ENCODE measurements at places on chromosomes 7 and 10.

DNA sequence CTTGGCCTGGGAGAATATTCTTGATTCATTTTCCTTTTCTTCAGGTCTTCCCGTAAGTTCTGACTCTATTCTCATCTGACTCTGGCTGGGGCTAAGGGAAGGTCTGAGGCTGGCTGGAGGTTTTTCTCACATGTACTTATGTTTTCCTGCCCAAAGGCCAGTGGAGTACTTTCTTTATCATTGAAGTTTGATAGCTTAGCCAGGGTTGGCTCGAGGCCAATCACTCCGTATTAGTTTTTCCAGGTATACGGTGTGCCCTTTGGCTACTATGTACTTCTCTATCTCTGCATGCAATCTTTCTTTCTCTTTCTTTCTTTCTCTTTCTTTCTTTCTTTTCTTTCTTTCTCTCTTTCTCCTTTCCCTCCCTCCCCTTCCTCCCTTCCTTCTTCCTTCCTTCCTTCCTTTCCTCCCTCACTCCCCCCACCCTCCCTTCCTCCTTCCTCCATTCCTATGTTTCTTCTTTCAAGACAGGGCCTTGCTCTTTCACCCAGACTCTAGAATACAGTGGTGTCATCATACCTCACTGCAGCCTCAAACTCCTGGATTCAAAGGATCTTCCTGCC is 26.8 kb upstream of the VKORC1L1 start:
- no peak for DNase-seq

GRCh38 chr10:13789448-13789829 is 202.7 kb downstream of the PRPF18 start:
- DNase-seq, result no peak

DNA sequence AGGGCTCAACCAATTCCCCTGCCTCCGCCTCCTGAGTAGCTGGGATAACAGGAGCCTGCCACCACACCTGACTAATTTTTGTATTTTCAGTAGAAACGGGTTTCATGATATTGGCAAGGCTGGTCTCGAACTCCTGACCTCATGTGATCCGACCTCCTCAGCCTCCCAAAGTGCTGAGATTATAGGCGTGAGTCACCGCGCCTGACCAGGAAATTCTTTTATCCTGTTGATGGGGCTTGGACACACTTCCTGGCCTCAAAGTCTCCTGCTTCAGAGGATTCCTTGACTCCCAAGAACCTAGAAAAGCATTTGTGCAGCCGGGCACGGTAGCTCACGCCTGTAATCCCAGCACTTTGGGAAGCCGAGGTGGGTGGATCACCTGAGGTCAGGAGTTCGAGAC is 16.2 kb downstream of the ZNF425 start:
- no peak for DNase-seq

- no peak for DNase-seq
Measured at GRCh38 chr10:12471135-12471534, 121.8 kb downstream of the CAMK1D start.

DNA sequence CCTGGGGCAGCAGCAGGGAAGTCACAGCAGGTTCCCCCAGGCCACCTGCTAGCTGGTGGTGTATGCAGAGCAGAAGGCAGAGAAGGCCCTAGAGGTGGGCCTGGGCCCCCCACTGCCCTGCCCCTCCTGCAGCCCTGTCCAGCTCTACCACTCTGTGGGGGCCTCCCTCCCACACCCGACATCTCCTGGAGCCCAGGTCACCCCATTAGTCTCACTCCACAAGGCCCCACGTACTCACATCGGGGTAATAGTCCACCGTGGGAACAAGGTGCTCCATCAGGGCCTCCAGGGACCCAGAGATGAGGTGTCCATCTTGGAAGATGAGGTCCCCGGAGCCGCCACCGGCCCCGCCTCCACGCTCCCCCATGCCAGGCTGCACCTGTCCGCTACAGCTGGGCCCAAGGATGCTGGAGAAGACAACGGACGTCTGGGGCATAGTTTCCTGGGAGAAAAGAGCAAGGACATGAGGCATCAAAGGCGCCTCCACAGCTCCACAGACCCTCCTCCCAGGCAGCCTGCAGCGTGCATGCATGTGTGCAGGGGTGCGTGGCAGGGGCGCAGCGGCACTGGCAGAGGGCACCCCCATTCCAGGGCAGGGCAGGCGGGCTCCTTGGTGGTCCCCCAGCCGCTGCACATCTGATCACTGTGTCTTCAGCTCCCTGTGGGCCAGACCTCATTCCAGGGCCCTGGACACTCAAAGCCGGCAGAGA is 61.0 kb downstream of the RASGEF1A start:
- no peak for DNase-seq

DNA sequence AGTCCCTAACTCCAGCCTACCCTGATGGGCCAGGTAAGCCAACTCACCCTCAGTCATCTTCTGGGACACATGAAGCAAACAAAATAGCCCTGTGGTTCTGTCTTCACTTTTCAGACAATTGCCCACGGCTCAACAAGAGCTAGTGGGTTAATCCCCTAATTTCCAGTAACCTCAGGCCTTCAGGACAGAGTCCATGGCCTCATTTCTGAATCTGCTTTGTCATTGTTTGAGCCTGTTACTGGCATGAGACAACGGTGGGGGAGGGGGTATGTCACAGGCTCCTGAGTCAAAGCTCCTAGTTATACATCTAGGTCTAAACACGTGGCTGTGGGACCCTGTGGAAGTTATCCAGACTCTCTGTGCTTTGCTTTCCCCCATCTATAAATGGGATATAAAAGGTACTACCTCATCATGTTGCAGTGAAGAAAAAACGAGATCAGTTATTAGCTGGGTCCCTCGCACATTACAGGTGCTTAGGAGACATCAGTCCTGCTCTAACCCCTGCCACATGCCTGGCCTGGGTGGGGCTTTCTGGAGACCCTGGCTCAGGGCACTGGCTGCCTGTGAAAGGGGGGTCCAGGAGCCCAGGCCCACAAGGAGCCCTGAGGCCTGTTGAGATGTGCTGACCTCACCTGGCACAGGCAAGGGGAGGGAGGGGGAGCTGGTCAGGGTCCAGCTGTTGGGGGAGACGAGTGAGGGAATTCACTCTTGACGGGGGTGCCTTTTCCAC is 16.5 kb downstream of the MAT1A start:
- no peak for DNase-seq

- no peak for DNase-seq
Measured at GRCh38 chr10:4902571-4903011, 60.6 kb upstream of the AKR1C1 start.

DNA sequence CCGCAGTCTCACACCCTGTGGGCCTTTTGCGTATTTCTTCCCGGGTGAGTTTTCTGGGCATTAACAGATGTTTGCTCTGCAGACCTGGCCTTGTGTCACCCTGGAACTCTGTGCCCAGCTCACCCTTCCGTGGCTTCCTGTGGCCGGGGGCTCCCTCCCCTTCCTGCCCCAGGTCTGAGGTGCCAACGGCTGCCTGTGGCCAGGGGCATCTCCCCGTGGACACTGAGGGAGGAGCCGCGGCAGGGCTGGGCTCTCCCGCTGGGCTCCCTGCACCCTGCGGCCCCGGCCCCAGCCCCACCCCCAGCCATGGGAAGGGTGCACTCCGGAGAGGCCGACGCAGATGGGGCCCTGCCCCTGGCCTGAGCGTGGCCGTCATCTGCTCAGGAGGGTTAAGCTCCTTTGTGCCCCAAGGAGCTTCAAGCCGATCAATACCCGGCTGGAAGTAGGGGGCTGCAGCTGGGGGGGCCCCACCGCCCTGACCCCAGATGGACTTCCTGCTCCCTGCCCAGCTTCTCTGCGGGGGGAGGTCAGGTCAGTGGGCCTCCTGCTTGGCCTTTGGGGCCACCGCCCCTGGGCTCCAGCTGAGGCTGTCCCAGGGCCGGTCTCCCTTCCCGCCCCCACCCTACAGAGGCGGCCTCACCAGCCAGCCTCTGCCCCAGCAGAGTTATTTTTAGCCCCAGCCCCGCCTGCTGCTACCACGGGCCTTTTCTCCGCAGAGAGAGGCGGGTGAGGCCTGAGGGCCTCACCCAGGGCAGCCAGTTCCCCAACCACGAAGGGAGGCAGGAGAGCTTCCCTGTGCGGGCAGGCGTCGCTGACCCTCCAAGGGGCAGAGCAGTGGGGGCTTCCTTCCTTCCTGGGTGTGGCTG is 24.2 kb downstream of the PWWP2B start:
- peak; percentile 57 for DNase-seq

- no peak for DNase-seq
Measured at GRCh38 chr10:60645980-60646379, 132.3 kb upstream of the CDK1 start.

- DNase-seq, result no peak
Measured at GRCh38 chr10:16732376-16732775, 84.8 kb downstream of the RSU1 start.

GRCh38 chr10:73910764-73911552 is at the start of gene PLAU:
TSS of gene PLAU (plus strand) at chr10:73911132. CDS start at chr10:73911556, 424 bp downstream.
- DNase-seq, result peak; percentile 44

GRCh38 chr7:116167177-116167576 is 43.2 kb upstream of the TES start:
- DNase-seq, result no peak

DNA sequence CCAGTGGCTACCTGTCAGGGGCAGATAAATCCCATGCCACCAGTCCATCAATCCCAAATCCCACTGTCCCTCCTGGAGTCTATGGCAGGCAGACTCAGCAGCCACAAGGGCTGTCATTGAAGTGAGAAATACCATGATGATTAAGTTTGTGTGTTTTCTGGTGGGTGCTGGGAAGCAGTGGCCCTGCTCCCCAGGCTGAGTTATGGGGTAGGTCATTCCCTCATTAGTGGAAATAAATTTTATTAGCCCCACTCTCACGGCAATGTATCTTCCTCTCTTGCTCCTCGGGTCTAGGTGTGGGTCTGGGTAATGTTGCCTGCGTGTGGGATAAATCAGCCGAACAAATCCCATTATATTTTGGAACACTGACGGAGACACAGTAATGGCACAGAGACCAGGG is 76.8 kb downstream of the PLXNA4 start:
- no peak for DNase-seq

DNA sequence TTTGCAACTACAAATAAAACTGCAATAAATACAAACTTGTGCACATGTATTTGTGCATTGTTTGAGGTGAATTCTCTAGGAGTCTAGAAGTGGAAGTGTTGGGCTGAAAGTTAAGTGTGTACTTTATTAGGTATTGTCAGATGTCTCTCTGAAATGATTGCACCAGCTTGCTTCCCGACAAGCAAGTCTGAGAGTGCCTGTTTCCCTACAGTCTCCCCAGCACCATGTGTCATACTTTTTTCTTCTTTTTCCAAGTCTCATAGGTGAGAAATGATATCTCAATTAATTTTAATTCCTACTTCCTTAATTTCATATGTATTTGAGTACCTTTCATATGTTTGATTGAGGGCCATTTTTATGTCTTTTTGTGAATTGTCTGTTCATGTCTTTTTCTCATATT is 336.2 kb downstream of the PAXIP1 start:
- DNase-seq, result no peak

DNA sequence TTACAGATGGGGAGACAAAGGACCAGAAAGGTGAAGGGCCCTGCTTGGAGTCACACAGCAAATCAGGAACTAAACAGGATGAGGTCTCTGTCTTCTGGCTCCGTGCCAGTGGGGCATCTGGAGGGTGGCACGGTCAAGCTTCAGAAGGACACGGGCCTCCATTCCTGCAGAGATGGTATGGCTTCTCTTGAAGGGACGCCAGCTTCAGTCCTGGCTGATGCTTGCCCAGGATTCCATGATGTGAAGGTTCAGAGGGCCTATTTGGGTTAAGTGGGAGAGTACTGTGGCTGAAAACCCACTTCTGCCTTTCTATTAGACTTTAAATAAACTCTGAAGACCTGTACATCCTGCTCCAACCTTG is 6.1 kb downstream of the RAMP3 start:
- no peak for DNase-seq

GRCh38 chr10:133116455-133116854 is 28.7 kb downstream of the ADGRA1 start:
- DNase-seq, result no peak

DNA sequence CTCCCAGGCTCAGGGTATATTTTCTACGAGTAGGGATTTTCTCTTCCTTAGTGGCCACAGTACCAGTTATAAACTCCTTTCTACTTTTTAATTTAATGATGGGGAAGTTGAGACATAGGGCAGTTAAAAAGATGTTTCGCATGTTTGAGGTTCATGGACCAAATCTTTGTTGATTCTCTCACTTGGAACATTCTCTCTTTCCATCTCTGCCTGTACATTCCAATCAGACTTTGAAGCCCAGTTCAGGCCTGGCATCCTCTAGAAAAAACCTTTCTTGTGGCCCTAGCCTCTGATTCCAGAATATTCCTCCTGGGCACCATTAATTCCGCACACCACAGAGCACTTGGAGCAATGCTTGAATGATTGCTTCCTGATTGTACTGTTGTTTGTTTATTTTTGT is 18.5 kb downstream of the SLC13A4 start:
- DNase-seq, result no peak

DNA sequence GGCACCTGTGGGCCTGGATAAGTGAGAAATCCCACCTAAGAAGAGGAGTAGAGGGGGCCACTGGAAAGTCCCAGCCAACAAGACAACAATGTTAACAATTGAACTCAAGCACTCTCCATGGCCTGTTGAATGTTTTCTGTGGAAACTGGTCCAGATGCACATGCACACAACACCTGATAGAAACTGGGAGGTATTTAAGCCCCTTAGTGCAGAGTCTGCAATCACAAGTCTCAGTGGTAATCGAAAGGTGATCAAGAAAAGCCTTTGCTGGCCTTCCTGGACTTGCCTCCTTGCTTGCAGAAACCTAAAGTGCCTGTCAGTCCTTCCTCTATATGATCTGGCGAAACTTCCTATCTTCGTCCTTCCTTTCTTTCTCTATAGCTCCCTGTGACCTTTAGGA is 30.6 kb upstream of the HNRNPH3 start:
- DNase-seq, result no peak

- no peak for DNase-seq
Measured at GRCh38 chr10:130434446-130435385, 298.5 kb downstream of the GLRX3 start.

GRCh38 chr7:76997381-76998284 is 34.5 kb downstream of the SPDYE17 start:
- no peak for DNase-seq

GRCh38 chr10:100554902-100555301 is 19.2 kb downstream of the HIF1AN start:
- DNase-seq, result no peak

- DNase-seq, result no peak
Measured at GRCh38 chr7:82388138-82388537, 55.4 kb downstream of the CACNA2D1 start.

DNA sequence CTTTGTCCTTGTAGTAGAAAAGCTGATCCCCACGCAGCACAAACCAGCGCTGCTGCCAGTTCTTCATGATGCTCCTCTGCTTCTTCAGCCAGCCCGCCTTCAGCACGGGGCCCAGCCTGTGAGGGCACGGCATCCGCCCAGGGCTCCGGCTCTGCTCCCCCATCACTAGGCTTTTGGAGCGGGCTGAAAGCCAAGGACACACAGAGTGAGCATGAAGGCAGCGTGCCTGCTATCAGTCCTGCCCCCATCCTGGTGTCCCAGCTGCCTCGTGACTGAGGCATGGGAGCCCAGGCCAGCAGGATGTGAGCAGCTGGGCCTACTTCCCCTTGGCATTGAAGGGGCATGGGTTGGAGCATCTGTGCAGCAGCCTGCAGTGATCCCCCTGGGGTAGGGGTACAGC is 21.9 kb downstream of the ARHGAP22 start:
- no peak for DNase-seq
